NCI-H1048 (cell line): ENCODE measurements at places on chromosomes 3 and 15.

GRCh38 chr3:55661141-55661540 is 174.0 kb upstream of the WNT5A start:
- no peak for DNase-seq

DNA sequence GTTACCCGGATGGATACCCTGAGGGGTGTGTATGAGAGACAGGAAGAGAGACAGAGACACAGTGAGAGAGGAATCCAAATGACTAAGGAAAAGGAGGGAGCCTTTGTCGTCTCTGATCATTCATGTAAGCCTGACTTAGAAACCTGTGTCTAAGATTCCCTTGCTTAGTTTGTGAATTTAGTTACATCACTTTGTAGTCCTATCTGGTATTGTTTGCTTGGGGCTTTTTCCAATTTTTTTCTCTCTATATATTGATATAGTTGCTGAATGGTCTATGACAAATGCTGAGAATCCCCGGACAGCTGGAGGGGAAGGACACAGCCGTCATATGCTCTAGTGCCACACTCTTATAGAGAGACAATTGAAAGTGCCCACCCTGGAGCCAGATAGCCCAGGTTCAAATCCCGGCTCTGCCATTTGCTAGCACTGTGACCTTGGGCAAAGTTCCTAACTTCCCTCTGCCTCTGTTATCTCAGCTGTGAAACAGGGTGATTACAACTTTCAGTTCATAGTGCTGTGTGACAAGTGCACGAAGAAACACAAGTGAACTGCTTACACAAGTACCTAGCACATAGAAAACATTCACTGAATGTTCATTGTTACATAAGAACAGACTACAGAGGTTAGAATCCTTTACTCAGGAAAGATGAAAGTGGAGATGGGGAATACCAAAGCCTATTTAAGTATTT is 6.0 kb downstream of the SLC24A5 start:
- no peak for DNase-seq

- DNase-seq = no peak
Observed at GRCh38 chr3:101212730-101213129, 107.6 kb downstream of the IMPG2 start.

- DNase-seq = no peak
Observed at GRCh38 chr3:4765212-4765611, 214.0 kb upstream of the BHLHE40 start.

- no peak for DNase-seq
Observed at GRCh38 chr3:21826416-21826815, 75.4 kb upstream of the ZNF385D start.

- no peak for DNase-seq
Observed at GRCh38 chr15:20340331-20340811, 201.2 kb downstream of the GOLGA6L6 start.

- no peak for DNase-seq
Observed at GRCh38 chr3:192841428-192841827, 76.2 kb downstream of the MB21D2 start.

GRCh38 chr3:126132751-126133511 is 47.5 kb downstream of the ALDH1L1 start:
- no peak for DNase-seq

GRCh38 chr15:66508293-66508883 is 3.3 kb downstream of the ZWILCH start:
- DNase-seq = no peak

- DNase-seq = no peak
Observed at GRCh38 chr3:155179966-155180757, 100.0 kb downstream of the MME start.

DNA sequence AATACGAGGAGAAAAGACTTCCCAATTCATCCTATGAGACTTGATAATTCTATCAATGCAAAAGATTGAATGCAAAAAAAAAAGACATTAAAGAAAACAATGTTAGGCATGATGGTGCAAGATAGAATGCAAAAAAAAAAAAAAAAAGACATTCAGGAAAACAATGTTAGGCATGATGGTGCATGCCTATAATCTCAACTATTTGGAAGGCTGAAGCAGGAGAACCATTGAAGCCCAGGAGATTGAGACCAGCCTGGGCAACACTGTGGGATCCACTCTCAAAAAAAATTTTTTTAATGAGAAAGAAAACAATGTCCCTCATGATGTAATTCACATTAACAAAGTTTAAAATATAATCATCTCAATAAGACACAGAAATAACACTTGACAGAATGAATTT is 75.9 kb downstream of the MYO9A start:
- no peak for DNase-seq
